Tibial nerve (tissue), 4 donors: ENCODE measurements at places on chromosomes 12 and 14.

- peaks cover 8% of the 10 kb centered on the region for H3K36me3 ChIP-seq
- H3K27me3 ChIP-seq = no peaks in the 10 kb centered on the region
- no peak for DNase-seq
- no peaks in the 10 kb centered on the region for H3K4me1 ChIP-seq
- no peak overlapping the region for H3K27ac ChIP-seq
These were observed 19.5 kb downstream of the FBXL14 start for GRCh38 chr12:1574865-1575259.

GRCh38 chr14:55194656-55195355 lies 3.4 kb upstream of the DLGAP5 start:
- H3K27me3 ChIP-seq = no peaks in the 10 kb centered on the region
- DNase-seq = no peak
- no peak overlapping the region for H3K27ac ChIP-seq
- no peak overlapping the region for H3K4me3 ChIP-seq
- peaks cover 12% of the 10 kb centered on the region for H3K4me1 ChIP-seq

GRCh38 chr12:117031843-117032592 lies 67.2 kb downstream of the TESC start:
- H3K4me1 ChIP-seq = peaks cover 5% of the 10 kb centered on the region
- H3K27me3 ChIP-seq = no peaks in the 10 kb centered on the region
- DNase-seq = no peak
- H3K4me3 ChIP-seq = no peak overlapping the region

- no peaks in the 10 kb centered on the region for H3K27me3 ChIP-seq
- peak overlapping the region; percentile 87 for H3K27ac ChIP-seq
- DNase-seq = peak; percentile 83
These were observed 5.3 kb upstream of the ACACB start for GRCh38 chr12:109110988-109111495.

- no peak for DNase-seq
- no peaks in the 10 kb centered on the region for H3K27me3 ChIP-seq
- H3K4me3 ChIP-seq = no peak overlapping the region
- no peaks in the 10 kb centered on the region for H3K36me3 ChIP-seq
These were observed 314.6 kb downstream of the GRIN2B start for GRCh38 chr12:13666806-13667205.

DNA sequence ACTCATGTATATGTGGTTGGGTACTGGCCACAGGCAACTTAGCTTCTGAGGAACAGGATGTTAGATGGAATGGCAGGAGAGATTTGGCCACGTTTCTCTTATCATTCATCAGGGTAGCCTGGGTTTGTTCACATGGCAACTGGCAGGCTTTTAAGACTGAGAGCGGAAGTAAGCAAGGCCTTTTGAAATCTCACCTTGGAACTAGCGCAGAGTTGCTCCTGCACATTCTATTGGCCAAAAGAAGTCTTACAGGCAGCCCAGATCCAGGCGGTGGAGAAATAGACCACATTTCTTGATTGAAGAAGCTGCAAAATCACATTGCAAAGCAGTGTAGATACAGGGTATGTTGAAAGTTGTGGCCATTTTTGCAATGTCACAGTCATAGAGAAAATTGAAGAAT lies 3.7 kb downstream of the CLEC4A start:
- H3K27ac ChIP-seq = no peak overlapping the region
- no peaks in the 10 kb centered on the region for H3K27me3 ChIP-seq
- no peak for DNase-seq
- H3K4me3 ChIP-seq = no peak overlapping the region
- no peaks in the 10 kb centered on the region for H3K36me3 ChIP-seq

DNA sequence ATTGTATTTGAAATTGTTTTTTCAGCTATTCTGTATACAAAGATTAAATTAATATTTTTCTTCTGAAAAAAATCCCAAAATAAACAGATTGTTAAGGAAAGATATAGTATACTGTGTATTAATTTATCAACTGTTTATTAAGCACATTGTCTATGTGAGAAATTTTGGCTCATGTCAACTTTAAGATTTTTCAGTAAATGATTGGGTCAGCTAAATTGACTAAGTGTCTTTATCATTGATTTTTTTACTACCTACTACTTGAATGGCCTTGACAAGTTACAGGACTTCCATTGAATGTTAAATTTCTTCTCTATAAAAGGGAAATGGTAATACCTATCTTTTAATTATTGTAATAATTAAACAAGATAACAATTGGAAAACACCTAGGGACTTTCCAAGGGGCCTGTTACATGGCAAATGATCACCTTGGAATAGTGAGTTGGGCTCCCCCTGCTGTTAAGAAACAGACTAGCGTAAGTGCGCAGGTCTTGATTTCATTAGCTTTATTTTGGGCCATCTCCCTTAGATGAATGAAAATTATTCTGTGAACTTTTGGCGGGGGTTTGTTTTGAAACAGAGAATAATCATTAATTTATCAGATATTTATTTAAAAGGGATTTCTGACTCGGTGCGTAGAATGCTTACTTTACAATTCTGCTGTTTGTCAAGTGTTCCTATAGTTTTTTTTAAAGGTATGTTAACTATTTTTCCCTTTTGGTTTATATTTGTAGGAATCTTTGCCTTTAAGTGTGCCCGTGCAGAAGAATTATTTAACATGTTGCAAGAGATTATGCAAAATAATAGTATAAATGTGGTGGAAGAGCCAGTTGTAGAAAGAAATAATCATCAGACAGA lies 14.5 kb upstream of the CCT2 start:
- no peak overlapping the region for H3K4me3 ChIP-seq
- DNase-seq = peak; percentile 79
- no peaks in the 10 kb centered on the region for H3K4me1 ChIP-seq
- no peaks in the 10 kb centered on the region for H3K36me3 ChIP-seq
- H3K27ac ChIP-seq = no peak overlapping the region

DNA sequence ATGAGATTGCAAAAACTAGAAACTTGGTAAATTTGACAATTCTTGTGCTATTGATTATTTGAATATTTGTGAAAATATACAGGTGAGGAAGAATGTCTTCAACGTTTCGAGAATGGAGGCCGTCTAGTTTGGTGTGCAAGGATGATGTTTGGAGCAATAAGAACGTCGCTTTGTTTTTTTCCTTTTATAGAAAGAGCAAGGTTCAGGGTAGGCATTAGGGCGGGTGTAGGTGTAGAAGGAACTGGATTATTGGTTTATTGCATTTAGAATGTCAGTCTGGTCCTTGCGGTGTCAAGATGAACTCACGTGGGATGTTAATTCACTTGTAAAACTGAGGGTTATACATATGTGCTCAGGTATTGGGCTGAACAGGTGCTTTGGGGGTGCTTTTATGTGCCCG lies 1.1 kb downstream of the RPS26 start:
- peak overlapping the region; percentile 75 for H3K4me3 ChIP-seq
- peaks cover 12% of the 10 kb centered on the region for H3K4me1 ChIP-seq
- peak overlapping the region; percentile 88 for H3K27ac ChIP-seq
- H3K36me3 ChIP-seq = peaks cover 36% of the 10 kb centered on the region
- H3K27me3 ChIP-seq = no peaks in the 10 kb centered on the region

- H3K4me3 ChIP-seq = no peak overlapping the region
- no peak overlapping the region for H3K27ac ChIP-seq
- H3K36me3 ChIP-seq = peaks cover 6% of the 10 kb centered on the region
- DNase-seq = no peak
- no peaks in the 10 kb centered on the region for H3K27me3 ChIP-seq
- no peaks in the 10 kb centered on the region for H3K4me1 ChIP-seq
These were observed 417.0 kb downstream of the DPF3 start for GRCh38 chr14:72476657-72477499.

- no peak for DNase-seq
- no peaks in the 10 kb centered on the region for H3K4me1 ChIP-seq
- no peak overlapping the region for H3K4me3 ChIP-seq
- H3K27me3 ChIP-seq = no peaks in the 10 kb centered on the region
These were observed 378.9 kb downstream of the FUT8 start for GRCh38 chr14:65791191-65791981.

DNA sequence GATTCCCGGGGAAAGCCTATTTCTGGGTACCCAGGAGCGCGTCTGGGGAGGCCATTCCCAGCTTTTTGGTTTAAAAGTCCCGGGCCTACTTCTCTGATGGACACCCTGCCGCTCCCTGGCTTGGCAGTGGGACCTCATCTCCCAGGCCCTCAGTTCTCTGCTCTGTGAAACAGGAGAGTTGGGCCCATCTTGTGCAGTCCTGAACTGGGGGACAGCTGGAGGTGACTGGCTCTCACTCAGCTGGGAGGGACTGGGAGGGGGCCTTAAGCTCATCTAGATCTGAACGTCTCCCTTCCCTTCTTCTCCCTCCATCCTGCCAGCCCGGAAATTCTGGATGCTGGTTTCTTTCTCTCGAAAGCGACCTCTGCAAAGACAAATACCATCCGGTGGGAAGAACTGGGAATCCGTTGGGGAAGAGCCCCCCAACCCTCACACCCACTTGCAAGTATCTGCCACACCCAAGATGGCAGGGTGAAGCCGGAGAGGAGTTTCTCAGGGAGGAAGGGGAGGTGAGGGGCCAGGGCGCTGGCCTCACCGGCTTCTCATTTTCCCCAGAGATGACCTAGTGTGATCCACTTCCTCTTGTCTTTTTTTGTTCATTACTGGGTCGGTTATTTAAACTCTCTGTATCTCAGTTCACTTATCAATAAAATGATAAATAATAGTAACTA lies 1.4 kb downstream of the RIN3 start:
- peaks cover 48% of the 10 kb centered on the region for H3K4me1 ChIP-seq
- H3K27ac ChIP-seq = no peak overlapping the region
- H3K4me3 ChIP-seq = peak overlapping the region; percentile 52
- H3K36me3 ChIP-seq = no peaks in the 10 kb centered on the region
- H3K27me3 ChIP-seq = peaks cover 8% of the 10 kb centered on the region

GRCh38 chr14:104953896-104954656 lies 24.1 kb downstream of the AHNAK2 start:
- H3K4me3 ChIP-seq = no peak overlapping the region
- no peaks in the 10 kb centered on the region for H3K4me1 ChIP-seq
- no peak overlapping the region for H3K27ac ChIP-seq
- peaks cover 5% of the 10 kb centered on the region for H3K27me3 ChIP-seq

GRCh38 chr12:64532734-64533351 lies 77.5 kb upstream of the RASSF3 start:
- no peak for DNase-seq
- H3K27me3 ChIP-seq = no peaks in the 10 kb centered on the region
- no peak overlapping the region for H3K27ac ChIP-seq
- no peaks in the 10 kb centered on the region for H3K36me3 ChIP-seq
- H3K4me3 ChIP-seq = no peak overlapping the region

DNA sequence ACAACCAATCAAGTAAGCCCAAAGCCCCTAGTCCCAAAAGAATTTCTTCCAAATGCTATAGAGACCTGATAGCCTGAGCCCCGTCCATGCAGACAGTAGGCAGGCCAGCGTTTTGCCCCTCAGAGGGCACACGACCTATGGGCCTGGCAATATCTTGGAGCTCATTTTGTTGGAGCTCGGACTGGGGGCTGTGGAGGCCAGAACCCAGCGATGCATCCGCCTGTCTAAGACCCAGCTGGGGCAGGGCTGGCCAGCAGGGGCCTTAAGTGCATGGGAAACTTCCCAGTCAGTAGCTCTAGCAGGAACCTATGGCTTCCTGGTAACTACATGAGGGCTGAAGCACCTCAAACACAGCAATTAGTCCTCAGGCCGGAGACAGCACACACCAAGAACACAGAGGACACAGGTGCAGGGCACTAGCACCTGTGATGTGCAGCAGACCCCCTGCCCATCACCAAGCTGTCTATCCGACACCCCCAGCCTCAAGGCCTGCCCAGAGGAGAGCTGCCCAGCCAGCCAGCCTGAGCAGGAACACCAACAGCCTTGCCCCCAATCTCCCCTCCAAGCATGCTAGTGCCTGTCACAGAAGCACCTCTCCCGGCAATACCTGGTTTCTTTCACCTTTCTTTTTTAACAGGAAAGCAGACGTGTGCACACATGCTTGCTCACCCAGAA lies 50.8 kb downstream of the ARL6IP4 start:
- H3K27me3 ChIP-seq = no peaks in the 10 kb centered on the region
- H3K4me3 ChIP-seq = no peak overlapping the region
- no peak overlapping the region for H3K27ac ChIP-seq
- peaks cover 10% of the 10 kb centered on the region for H3K4me1 ChIP-seq
- no peak for DNase-seq

- H3K4me1 ChIP-seq = peaks cover 11% of the 10 kb centered on the region
- H3K4me3 ChIP-seq = no peak overlapping the region
- no peaks in the 10 kb centered on the region for H3K36me3 ChIP-seq
These were observed 44.4 kb upstream of the PLXNC1 start for GRCh38 chr12:94103986-94104385.

DNA sequence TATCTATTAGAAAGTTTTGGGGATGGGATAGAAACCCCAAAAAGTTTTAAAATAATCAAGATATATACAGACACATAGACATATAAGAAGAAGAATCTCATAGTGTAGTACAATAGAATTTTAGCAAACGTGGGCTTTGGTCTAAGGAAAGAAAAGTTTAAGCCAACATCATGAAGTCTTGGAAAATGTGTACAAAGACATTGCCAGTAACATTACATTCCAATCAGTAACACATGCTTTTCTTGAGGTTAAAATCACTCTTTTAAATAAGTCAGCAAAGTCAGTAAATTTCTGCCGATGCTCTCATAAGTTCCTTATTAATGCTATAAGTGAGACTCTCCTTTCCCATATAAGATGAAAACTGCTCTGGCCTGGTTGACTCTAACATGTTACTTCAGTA lies 201.1 kb upstream of the LRIG3 start:
- peaks cover 11% of the 10 kb centered on the region for H3K4me1 ChIP-seq
- DNase-seq = no peak
- H3K27me3 ChIP-seq = no peaks in the 10 kb centered on the region
- no peaks in the 10 kb centered on the region for H3K36me3 ChIP-seq
- no peak overlapping the region for H3K4me3 ChIP-seq
- no peak overlapping the region for H3K27ac ChIP-seq

GRCh38 chr12:103557628-103558010 lies 29.5 kb upstream of the STAB2 start:
- H3K27me3 ChIP-seq = no peaks in the 10 kb centered on the region
- no peak overlapping the region for H3K4me3 ChIP-seq
- H3K27ac ChIP-seq = peak overlapping the region; percentile 77
- H3K36me3 ChIP-seq = no peaks in the 10 kb centered on the region
- no peak for DNase-seq

GRCh38 chr12:11830307-11830801 lies 180.9 kb downstream of the ETV6 start:
- no peak overlapping the region for H3K27ac ChIP-seq
- no peaks in the 10 kb centered on the region for H3K27me3 ChIP-seq
- DNase-seq = no peak
- H3K4me1 ChIP-seq = no peaks in the 10 kb centered on the region
- H3K4me3 ChIP-seq = no peak overlapping the region
- no peaks in the 10 kb centered on the region for H3K36me3 ChIP-seq

DNA sequence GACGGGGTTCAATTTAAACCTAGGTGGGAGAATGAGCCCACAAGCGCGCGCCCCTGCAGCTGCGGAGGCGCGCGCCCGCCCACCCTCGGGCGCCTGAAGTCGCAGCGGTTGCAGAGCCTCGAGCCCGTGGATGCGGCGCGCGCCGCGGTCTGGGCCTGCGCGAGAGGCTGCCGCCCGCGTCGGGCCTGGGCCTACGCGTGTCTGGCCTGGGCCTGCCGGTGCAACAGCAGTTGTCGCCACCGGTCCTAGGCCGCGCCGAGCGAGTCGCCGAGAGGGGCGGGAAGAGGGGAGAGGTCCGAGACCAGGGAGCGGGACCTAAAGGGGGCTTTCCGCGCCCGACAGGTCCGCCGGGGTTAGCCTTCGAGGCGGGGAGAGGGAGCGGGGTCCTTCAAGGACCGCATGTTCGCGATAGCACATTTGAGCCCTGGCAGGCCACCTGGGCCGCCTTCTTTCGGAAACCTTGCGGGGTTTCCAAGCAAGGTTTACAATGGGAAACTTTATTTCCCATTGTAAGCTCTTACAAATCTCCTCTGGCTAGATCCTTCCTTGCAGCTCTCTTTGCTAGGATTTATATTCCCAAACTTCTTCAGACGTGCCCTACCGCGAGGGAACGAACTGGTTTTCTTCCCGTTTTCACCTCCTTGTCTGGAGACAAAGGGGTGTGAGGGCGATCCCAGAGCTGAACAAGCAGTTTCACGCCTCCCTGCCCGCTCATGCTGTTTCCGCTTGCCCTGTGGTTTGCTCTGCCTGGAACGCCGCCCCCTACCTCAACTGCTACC lies 6.8 kb downstream of the SIX6 start:
- no peak for DNase-seq
- no peaks in the 10 kb centered on the region for H3K27me3 ChIP-seq
- H3K4me3 ChIP-seq = peak overlapping the region; percentile 13
